ENCODE measurements at places on chromosomes 4 and X.

GRCh38 chrX:15873566-15873965, 19.0 kb upstream of the AP1S2 start:
- no peak for DNase-seq

GRCh38 chrX:63661676-63662075, 123.3 kb downstream of the ARHGEF9 start:
- no peak for DNase-seq

DNA sequence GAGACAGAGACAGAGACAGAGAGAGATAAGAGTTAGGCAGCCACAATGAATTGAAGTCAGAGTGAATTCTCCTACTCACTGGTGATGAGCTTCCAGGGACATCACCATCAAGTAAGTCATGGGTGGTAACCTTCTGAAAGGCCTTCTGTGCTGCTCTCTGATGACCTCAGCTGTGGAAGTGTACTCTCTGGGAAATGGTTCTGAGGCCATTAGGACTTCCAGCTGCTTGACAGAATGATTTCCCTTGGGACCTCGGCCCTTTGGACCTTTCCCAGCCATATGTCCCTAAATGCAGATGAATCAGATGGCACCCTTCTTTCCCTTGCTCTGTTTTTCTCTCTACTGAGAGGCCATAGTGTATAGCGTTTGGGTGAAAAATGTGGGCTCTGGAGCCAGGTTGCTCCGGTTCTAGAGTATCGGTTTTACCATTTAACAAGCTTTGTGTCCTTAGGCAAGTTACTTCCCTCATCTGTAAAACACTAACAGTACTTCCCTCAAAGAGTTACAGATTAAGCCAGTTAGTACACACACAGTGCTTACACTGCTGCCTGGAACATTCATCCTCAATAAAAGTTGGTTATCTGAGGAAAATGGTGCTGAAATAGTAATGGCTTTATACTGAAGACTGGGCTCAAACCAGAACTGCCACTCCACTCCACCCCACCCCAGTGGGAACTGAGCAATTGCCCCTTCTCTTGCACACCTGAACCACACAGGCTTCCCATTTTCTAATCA, 7.6 kb downstream of the SEPTIN11 start:
- no peak for DNase-seq

GRCh38 chr4:70277121-70277520, 34.7 kb downstream of the CSN3 start:
- DNase-seq, result no peak

- peak; percentile 9 for DNase-seq
These were observed 11.4 kb upstream of the PUDP start for GRCh38 chrX:7159149-7159861.

- no peak for DNase-seq
These were observed 48.4 kb upstream of the MSANTD1 start for GRCh38 chr4:3200423-3201090.

DNA sequence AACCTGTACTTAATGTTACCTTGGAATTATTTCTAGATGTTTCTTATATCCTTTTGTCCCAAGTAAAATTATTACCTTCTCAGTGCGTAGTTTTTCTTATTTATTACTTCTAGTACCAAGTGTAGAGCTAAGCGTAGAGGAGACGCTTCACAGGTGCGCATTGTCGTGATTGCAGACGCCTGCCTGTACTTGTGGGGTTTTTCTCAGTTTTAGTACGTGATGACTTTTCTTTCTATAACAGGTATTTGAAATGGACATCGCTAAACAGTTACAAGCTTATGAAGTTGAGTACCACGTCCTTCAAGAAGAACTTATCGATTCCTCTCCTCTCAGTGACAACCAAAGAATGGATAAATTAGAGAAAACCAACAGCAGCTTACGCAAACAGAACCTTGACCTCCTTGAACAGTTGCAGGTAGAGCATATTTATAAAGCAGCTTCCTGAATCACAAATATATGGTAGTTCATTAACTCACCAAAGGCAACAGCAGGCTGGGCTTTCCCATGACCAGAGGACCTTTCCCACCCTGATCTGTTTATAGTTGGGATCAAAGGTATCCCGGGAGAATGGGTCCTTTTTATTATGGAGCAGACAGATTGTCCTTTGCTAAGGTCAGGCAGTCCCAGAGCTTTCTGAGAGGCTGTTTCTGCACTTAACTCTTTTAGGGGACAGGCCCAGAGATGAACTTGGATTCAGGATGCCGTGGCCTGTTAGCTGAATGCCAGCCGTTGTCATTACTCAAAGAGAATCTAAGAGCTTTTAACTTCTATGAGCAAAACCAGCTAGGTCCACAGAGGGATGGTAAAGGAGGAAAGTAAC, 172.9 kb downstream of the PTTG2 start:
- no peak for DNase-seq

DNA sequence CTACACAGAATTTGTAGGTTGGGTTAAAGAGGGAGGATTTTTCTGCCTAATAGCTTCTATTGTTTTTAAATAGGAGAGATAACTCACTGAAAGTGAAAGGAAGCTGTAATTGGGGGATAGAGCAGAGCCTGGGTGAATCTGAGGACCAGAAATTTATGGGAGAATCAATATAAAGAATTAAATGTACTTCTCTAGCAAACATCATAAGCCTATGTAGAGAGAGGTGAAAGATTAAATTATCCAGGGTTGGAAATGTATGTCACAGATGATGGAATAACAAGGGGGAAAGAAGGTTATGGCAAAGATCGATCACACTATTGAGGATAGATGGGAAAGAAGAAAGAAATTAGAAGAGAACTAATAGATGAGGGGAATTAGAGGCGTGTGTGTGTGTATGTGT, 104.4 kb upstream of the DCAF8L1 start:
- DNase-seq, result no peak

DNA sequence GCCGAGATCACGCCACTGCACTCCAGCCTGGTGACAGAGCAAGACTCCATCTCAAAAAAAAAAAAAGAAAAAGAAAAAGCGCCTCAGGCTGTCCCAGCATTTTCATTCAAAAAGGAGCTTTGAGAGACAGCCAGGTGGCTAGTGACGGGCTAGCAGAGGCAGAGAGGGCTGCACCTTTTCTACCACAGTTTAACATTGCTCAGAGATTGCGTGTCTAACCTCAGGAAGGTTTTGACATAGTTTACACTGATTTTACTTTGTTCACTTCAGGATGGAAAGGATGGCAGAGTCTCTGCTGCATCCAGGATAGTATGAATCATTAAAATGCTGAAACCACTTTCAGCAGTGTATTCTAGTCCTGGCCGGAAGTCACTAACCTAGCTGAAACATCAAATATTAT, 28.1 kb downstream of the ZFP42 start:
- no peak for DNase-seq

DNA sequence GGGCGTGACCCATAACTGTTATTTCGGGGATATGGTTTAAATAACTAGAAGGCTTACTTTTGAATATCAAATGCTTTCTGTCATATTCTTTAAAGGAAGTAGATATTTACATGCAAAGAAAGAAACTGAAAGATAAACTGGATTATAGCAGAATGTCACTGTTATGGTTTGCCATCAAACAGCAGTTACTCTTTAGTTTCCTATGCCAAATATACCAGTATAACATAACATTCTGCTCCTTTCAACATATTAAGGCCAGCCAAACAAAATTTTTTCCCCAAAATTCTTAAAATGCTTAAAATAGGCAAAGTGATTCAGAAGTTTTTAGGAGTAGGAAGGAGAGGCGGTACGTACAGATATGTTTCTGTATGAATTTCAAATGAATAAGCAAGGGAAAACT, 27.0 kb downstream of the KDM6A start:
- DNase-seq, result no peak

DNA sequence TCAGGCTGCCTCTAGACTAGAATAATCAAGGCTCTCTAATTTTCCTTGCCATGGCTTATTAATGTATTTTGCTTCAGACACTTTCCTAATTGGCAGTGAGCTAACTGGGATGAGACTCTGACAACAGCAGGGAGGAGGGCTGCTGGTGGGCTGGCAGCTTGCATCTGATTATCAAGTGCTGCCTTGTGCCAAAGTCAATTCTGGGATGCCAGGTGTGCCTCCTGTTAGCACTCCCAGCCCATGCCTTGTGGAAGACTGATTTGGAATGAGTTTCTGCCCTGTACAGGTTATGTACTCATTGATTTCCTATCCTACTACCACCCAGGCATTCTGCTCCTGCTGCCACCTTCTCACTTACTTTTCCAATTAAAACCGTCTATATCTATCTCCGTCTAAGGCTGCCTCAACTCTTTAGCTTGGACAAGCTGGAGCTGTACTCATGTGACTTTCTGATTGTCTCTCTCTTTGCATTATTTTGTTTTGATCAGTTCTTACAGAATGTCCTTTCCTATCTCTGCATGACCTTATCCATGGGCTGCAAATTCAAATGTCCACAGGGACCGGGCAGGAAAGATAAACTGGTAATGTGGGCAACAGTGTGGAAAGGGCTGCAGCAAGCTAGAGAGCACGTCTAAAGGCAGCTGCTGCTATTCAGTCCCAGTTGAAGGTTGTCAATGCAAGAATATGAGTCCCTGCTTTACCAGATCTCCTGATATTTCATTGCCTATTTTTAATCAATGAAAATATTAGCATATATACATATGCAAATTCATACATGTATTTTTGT, 112.6 kb downstream of the GABRA2 start:
- no peak for DNase-seq

- DNase-seq, result no peak
These were observed 6.5 kb downstream of the RGS12 start for GRCh38 chr4:3299122-3299975.

- DNase-seq, result no peak
These were observed 24.0 kb upstream of the DRP2 start for GRCh38 chrX:101195442-101196173.

DNA sequence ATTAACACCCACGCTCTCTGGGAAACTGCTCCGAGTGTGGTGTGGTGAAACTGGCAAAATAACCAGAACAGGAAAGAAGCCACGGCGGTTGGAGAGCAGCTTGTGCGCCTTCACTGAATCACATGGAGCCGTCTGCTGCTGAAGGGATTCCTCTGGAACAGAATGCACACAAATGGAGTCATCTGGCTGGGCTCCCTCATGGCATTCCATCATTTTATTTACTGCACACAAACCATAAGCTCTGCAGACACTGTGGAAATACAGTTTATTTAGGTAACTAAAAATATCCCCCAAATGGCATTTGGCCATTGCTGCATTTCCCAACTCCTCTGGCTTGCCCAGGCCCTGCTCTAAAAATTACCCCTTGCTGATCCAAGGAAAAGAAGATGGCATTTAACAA, 187.0 kb upstream of the S100G start:
- DNase-seq, result no peak

DNA sequence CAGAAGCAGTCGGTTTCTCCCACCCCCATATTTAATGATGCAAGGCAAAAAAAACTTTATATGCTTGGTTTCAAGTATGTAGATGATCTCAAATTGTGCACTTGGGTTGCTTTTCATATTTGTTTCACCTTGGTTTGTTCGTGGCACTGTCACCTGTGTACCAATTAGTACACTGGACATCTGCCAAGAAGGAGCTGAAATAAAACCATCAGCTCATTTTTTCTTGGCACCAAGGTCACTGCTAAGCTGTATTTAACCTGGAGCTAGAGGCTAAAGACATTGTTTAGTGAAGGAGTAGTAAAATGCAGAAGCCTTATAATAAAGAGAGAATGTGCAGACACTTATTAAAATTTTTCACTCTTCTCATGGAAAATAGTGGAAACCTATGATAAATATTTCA, 430.8 kb downstream of the ARHGAP24 start:
- no peak for DNase-seq

GRCh38 chr4:124943145-124943889, 230.8 kb upstream of the ANKRD50 start:
- peak; percentile 92 for DNase-seq

DNA sequence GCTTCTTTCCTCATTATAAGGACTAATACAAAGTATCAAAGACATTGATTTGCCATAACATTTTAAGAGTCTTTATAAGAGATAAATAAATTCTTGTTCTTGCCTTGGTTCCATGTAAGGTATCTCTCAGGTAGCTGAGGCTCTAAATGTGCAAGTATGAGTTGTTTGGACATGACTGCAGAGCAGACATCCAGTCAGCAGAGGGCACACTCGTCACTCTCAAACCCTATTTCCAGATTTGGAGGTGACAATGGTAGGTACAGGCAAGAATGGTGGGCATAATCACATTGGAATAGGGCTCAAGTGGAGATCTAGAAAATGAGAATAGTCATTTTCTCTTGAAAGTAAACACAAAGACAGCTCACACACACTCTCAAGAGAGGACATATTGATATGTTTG, 133.3 kb upstream of the ZIC3 start:
- DNase-seq, result no peak

GRCh38 chr4:107444-108429, 16.6 kb upstream of the ZNF718 start:
- DNase-seq, result no peak

DNA sequence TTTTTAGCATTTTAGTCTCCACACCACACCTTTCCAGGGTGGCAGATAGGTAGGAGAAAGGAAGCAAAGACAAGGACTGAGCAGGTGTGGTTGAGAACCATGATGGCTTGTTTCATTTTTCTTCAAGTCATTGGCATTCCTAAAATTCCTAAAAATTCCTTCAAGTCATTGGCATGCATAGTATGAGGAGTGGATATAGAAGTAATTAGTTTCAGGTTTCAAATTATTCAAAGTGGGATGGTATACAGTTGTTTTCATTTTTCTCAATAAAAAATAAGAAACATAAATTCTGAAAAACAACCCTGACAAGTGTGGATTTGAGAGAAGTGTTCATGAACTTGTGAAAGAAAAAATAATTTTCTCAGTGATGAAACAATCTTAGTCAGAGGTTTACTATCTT, 22.3 kb upstream of the HERC3 start:
- no peak for DNase-seq

GRCh38 chr4:186780291-186781031, 56.8 kb upstream of the FAT1 start:
- DNase-seq, result no peak

- DNase-seq, result no peak
These were observed 43.1 kb upstream of the MTM1 start for GRCh38 chrX:150525061-150525919.

DNA sequence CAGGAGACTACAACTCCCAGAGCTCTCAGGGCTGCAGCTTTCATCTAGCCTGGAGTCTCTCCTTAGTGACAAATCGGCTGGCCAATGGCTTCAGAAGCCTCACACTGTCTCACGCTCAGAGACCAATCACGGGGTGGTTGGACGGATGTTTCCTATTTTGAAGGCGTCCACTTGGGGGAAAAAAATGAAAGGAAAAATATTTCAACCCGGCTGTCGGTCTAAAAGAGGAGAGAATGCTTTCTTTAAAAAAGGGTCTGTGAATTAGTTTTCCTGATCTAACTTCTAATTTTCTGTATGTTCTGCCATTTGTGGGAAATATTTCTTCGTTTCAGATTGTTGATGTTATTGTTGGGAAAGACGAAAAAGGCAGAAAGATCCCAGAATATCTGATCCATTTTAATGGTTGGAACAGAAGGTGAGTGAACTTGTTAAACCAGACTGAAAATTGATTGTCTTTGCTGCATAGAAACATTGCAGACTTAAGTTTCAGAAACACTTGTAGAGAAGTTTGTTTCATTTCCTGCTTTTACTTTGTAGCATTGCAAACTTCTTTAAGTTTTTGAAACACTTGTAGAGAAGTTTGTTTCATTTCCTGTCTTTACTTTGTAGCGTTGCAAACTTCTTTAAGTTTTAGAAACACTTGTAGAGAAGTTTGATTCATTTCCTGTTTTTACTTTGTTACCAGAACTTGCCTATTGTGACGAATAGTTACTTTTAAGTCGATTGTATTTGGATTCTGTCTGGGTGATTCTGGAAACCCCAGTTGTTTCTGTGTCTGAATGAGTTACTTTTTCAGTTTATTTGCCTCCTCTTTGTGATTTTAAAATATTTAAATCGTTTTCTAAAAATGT, 1.6 kb downstream of the MSL3 start:
- DNase-seq, result peak; percentile 88

GRCh38 chr4:151297170-151297569, 20.2 kb downstream of the PRSS48 start:
- no peak for DNase-seq

Measured in NCI-H226 (cell line).